ENCODE measurements at places on chromosomes 2 and 18.

- DNase-seq: no peak
These were observed 133.8 kb upstream of the ACVR2A start for GRCh38 chr2:147711031-147711430.

- DNase-seq: no peak
These were observed 121.5 kb upstream of the CREB1 start for GRCh38 chr2:207408086-207408794.

DNA sequence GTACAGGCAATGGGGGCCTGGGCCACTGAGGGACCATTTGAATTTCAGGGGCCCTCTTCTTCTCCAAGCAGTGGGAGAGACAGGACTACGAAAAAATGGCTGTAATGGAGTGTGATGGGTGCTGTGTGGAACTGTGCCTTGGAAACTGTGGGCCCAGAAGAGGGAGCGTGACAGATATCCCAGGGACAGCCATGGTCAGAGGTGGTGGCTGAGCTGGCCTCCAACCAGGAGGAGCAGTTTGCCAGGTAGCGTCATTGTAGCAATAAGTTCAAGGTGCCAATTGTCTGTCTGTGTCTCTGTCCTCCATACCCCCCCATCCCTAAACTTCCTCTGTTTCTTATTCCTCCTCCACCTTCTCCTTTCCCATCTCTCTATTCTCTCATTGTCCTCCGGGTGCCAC, 15.3 kb downstream of the THNSL2 start:
- DNase-seq: no peak

- DNase-seq: no peak
These were observed 159.7 kb downstream of the SMAD7 start for GRCh38 chr18:48790869-48791635.

DNA sequence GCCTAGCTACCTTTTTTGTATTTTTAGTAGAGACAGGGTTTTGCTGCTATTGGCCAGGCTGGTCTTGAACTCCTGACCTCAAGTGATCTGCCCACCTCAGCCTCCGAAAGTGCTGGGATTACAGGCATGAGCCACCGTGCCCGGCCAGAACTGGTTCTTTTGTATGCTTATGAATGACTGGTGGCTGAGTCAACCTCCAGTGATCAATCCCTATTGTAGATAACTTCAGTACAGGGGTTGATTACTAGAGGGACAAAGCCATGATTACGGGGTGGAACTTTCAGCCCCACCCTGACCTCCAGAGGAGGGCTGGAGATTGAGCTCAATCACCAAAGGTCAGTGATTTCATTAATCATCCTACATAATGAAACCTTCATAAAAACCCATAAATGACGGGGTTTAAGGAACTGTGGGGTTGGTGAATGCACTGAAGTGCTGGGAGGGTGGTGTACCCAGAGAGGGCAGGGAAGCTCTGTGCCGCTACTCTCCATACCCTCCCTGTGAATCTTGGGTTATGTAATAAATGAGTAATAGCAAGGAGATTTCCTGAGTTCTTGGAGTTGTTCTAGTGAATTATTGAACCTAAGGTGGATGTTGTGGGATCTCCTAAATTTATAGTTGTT, 281.8 kb upstream of the CXCR4 start:
- DNase-seq: no peak

- no peak for DNase-seq
These were observed 275.9 kb downstream of the MREG start for GRCh38 chr2:215737477-215737876.

GRCh38 chr2:215751200-215751910, 262.0 kb downstream of the MREG start:
- no peak for DNase-seq

GRCh38 chr2:7060631-7061449, 143.6 kb downstream of the RNF144A start:
- DNase-seq: no peak

GRCh38 chr2:121258051-121258450, 27.0 kb downstream of the TFCP2L1 start:
- DNase-seq: no peak

DNA sequence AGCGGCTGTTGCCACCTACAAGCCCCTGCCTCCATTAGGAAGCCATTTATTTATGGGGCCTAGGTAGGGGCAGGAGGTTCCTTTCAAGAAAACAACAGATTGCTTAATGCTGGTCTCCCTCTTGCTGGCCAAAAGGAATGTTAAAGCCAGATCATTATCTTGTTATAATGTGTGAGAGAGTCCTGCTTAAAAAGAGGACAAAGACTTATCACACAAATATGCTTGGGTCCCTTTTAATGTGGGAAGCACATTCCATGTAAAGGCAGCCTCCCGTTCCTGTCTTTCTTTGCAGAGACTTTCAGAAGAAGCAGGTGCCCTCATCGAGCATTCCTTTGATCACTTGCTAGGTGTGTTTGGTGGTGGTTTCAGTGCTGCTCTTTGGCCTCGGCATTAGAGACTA, 76.4 kb downstream of the AGAP1 start:
- DNase-seq: no peak

GRCh38 chr2:49298230-49298629, 143.9 kb upstream of the FSHR start:
- no peak for DNase-seq

- DNase-seq: no peak
These were observed 1154.4 kb downstream of the DPP10 start for GRCh38 chr2:115596659-115597375.

GRCh38 chr2:127683757-127684156, 8.4 kb upstream of the LIMS2 start:
- no peak for DNase-seq

DNA sequence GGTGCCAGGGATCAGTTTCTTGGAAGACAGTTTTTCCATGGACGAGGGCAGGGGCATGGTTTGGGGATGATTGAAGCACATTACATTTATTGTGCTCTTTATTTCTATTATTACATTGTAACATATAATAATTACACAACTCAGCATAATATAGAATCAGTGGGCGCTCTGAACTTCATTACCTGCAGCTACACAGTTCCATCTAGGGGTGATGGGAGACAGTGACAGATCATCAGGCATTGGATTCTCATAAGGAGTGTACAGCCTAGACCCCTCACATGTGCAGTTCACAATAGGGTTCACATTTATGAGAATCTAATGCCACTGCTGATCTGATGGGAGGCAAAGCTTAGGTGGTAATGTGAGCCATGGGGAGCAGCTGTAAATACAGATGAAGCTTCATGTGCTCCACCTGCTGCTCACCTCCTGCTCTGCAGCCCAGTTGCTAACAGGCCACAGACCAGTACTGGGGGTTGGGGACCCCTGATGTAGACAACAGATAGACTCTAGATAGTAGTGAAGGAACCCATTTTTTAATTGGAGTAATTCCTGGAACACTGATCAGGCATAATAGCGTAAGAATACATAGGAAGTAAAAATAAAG, 41.5 kb upstream of the MC4R start:
- DNase-seq: no peak

- no peak for DNase-seq
These were observed 343 bp upstream of the CD302 start for GRCh38 chr2:159798376-159798725.

GRCh38 chr18:10239103-10239502, 215.3 kb upstream of the APCDD1 start:
- DNase-seq: no peak

GRCh38 chr2:180720829-180721228, 259.6 kb upstream of the UBE2E3 start:
- DNase-seq: no peak

GRCh38 chr18:64288432-64288831, 139.5 kb upstream of the LINC00305 start:
- no peak for DNase-seq

DNA sequence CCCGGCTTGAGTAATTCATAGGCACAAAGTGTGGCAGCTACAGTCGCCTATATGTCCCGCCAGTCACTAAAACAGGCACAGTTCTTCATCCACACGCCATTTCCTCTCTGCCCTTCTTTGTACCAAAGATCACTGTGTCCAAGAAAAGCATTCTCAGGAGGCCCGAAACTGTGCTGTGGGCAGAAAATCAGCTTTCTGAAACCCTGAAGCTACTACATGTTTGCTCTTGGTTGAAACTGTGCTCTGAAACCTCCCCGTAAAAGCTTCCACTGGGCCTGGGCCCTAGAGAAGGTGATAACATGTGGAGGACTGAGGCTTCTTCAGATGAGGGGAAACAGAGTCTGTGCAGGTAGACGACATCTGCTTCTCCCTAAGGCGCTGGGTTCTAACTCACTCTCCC, 75.6 kb upstream of the ID2 start:
- no peak for DNase-seq

DNA sequence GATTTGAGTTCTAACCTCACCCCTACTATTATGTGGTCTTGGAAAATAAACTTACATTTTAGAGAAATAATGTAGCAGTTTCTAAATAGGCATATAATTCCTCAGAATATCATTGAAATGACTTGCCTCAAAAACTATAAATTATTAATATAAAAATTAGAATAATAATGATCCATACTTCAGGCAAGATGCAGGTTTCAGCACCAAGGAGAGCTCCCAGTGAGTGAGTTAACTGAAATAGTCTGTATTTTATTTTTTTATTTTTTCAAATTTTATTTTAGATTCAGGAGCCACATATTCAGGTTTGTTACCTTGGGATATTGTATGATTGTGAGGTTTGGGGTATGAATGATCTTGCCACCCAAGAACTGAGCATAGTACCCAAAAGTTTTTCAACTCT, 472.2 kb upstream of the DCC start:
- DNase-seq: no peak

DNA sequence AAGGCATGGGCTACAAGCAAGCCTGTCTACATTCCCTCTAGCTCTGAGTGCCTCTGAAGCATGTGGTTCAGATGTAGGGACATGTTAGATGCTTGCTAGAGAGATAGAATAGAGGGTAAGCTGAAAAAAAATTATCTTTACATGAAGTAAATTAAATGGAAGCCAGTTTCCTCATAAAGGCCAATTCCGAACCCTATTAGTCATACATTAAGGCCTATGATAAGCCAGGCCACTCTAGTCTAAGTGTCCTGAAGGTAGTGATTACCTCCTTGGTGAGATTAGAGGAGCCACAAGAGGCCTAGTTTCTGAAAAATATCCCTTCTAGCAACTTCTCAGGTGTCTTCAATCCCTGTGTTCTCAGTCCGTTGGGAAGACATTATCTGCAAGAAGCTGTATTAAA, 72.4 kb upstream of the NPAS2 start:
- DNase-seq: no peak

DNA sequence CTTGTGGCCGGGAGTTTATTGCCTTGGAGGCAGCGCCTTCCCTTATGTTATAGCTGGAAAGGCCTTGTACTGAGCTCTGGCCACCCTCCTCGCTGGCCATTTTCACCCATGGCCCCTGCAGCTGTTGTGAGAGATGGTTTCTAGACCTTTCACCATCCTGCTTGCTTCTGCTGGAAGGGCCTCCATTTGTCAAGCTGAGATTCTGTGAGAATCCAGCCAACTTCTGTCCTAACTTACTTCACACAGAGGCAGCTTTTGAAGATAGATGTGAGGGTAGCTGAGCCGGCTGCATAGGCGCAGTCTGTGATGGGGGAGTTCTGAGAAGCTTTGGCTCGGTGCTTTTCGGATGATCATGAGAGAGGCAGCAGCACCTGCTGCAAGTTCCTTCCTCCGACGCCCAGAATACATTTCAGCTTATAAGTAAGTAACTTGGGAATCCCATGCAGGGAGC, 8.7 kb downstream of the CTIF start:
- DNase-seq: no peak

DNA sequence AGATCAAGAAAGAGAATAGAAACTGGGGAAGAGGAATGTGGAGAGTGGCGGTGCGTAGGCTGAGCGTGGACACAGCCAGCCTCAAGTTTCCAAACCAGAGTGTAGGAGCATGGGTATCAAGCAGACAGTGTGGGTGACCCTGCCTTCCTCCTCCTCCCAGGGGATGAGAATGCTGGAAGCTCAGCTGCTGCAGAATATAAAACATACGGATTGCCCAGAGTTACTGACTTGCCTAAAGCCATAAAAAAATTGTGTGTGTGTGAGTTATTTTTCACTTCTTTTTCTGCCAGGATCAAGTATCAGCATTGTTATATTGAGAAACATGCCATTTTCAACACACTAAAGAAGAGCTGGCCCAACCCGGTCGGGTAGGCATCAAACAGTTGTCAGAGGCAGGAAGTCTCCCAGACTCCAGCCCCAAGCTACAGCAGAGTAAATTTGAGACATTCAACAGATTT, 333.3 kb upstream of the ACVR2A start:
- no peak for DNase-seq

- no peak for DNase-seq
These were observed 49.1 kb downstream of the KIAA2012 start for GRCh38 chr2:202122163-202122540.

DNA sequence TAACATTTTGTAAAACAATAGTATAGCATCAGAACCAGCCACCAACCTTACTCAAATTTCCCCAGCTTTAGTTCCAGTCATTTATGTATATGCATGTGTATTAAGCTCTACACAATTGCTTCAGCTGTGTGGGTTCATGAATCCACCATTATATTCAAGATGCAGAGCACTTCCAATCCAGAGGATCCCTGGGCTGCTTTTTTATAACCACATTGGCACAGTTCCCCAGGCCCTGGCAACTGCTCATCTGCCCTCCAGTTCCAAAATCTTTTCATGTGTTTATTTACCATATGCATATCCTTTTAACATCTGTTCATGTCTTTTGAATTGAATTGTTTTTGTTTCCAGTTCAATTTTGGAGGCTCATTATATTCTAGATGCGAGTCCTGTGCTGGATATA, 482.9 kb upstream of the HS6ST1 start:
- no peak for DNase-seq

- no peak for DNase-seq
These were observed 108.5 kb upstream of the RND3 start for GRCh38 chr2:150595803-150596470.

- DNase-seq: no peak
These were observed 9.3 kb downstream of the HADHA start for GRCh38 chr2:26235089-26235488.

DNA sequence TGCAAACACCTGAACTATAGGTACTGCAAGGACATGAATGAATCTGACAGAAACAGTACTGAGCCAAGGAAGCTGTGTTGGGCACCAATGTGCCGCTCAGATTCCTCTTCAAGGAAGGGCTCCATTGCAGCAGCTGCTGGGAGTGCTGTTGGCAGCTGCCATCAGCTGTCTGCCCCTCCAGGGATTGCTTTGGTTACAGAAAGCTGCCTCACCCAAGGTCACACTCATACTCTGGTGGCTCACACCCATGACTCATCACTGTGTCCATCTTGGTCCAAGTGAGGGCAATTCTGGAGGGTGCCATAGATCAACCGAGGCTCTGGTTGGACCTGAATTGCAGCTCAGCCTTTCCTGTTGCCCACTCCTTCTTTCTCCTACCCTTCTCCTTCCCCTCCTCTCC, 24.4 kb upstream of the TRPM8 start:
- DNase-seq: no peak

DNA sequence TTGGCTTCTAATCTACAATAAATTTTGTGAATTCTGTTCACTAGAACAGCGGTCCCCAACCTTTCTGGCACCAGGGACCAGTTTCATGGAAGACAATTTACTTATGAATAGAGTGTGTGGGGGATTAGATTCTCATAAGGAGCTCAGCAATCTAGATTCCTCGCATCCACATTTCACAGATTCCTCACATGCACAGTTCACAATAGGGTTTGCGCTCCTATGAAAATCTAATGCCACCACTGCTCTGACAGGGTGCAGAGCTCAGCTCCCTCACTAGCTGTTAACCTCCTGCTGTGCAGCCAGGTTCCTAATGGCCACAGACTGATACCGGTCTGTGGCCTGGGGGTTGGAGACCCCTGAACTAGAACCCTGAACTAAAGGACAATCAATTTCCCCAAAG, 1568.6 kb upstream of the NXPH2 start:
- no peak for DNase-seq

- no peak for DNase-seq
These were observed 19.9 kb upstream of the SPRED2 start for GRCh38 chr2:65452150-65452895.
